ENCODE measurements at places on chromosomes 2 and 18.

GRCh38 chr2:46388881-46389280, 90.5 kb upstream of the TMEM247 start:
- no peak for DNase-seq

- no peak for DNase-seq
Measured at GRCh38 chr18:1658908-1659566, 754.4 kb downstream of the ADCYAP1 start.

DNA sequence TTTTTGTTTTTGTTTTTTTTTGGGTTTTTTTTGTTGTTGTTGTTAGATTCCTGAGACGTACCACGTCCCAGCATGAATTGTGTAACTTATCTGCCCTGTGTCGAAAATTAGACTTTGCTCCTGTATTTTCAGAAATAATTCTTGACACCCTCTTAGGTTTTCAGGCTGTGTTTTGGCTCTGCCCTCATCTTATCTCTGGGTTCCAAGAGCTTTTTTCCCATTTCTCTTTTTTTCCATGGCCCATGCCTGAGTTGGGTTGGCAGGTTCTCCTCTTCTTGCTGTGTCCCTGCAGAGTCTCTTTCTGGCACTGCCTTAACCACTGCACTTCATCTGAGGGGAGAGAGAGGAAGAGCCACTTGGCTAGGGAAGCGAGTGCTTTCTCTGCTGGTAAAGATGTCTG, 42.4 kb downstream of the CTIF start:
- DNase-seq, result no peak

GRCh38 chr2:196399722-196400691, 228.6 kb upstream of the STK17B start:
- peak; percentile 48 for DNase-seq

- no peak for DNase-seq
Measured at GRCh38 chr18:1011349-1011748, 106.7 kb downstream of the ADCYAP1 start.

DNA sequence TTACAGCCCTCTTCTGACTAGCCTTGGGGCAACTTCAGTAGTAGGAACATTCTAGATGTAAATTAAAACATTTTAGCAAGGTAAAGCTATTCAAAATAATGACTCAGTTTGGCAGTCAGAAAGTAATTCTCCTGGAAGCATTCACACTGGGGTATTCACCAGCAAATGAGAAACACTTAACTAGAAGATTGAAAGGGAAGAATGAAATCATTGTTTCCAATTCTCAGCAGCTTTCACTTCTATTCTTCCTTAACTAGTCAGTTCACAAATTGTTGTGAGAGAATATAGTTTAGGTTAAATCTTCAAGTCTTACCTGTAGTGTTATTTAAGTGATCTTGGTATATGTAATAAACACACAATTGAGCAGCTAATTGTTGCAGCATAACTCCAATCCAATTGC, 1135.6 kb upstream of the FAM98A start:
- no peak for DNase-seq

DNA sequence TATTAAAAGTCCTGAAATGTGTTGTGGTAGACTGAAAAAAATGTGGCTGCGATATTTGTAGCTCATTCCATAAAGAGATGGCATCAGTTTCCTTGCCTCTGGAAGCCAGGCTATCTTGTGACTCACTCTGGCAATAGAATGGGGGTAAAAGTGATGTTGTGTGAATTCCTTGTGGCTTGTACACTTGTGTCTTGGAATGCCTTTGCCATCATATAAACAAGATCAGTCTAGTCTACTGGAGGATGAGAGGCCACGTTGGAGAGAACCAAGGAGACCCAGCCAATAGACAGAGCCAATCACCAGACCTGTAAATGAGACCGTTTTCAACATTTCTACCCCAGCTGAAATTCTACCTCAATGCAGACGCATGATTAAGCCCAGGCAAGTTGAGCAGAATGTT, 254.1 kb downstream of the TRIB2 start:
- DNase-seq, result peak; percentile 84

DNA sequence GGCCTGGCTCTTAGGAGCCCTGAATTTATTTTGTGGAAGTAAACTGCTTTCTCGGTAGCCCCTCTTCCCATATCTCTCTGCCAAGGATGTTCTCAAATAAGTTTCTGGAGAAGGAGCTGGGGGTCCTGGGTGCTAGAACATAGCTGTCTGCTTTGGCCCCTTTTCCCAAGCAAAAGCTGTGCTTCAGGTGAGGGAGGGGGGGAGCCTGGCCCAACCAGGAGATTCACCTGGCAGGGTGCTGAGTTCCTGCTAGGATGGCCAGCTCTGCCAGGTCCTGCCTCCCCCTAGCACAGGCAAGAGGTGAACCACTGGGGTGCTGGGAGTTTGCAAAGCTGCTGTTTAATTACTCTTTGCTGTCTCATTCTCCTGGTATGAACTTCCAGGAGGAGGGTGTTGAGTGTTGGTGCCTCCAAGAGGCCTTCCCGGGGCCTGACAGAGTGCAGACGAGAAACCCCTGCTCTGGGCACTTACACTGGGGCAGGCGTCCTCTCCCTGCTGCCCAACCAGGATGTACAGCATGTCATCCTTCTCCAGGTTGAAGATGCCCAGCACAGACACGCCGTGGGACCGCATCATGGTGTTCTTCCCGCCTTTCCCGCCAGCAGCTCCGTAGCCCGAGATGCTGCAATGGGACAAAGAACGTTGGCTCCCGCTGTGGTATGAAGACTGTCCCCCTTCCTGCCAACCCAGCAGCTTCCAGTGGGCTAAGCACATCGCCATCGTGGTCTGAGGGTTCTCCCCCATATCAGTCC, 124.2 kb downstream of the CLIP4 start:
- DNase-seq, result no peak

DNA sequence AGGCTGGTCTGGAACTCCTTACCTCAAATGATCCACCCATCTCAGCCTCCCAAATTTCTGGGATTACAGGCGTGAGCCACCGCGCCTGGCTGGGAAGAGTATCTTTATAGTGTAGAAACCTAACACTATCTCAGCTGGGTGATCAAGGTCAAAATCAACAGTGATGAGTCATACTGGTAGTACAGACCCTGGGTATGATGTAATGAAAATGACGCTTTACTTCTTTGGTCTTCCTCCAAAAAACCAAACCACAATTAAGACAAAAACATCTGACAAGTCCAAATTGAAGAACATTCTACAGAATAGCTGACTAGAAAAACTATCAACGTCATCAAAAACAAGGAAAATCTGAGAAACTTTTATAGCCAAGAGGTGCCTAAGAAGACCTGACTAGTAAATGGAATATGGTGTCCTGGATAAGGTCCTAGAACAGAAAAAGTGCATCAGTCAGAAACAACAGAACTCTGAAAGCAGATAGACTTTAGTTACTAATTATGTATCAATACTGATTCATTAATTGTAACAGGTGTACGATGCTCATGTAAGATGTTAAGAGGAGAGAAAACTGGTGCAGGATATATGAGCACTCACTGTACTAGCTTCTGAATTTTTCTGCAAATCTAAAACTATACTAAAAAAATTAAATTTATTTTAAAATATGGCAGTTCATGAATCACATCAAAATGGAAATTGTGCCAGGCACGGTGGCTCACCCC, 25.4 kb downstream of the PDCL3 start:
- peak; percentile 76 for DNase-seq

DNA sequence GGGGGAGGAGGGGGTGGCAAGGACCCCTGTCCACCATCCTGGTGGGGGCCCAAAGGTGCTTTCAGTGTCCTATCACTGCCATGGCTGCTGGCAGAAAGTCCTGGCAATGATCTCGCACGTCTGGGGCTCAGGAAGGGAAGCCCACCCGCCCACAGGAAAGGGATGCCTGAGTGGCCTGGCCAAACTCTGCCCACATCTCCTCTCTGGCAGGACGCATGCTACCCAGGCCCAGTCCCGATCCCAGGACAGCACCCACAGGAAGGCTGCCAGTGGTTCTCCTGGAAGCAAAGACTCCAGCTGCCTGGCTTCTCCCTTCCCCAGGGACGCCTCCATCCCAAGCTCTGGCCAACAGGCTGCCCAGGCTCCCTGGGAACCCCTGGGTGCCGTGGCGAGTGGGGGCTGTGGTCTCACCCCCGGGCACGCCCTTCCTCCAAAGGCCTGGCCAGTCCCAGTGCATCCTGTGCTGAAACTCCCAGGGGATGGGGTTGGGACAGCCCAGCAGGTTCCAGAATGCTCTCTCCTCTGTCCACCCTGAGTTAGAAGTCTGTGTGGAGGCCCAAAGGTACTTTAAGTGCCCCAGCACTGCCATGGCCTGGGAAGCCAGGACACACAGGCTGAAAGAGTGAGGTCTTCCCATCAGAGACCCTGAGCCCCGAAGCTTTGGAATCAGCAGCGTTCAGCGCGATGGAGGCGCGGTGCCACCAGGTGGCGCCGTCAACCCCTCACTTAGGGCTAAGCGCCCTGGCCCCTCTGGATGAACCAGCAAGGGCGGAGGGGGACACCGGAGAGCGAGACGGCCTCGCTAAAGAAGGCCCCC, 29.8 kb upstream of the TAF1B start:
- DNase-seq, result peak; percentile 85

GRCh38 chr2:9341337-9341887, 81.9 kb downstream of the ITGB1BP1 start:
- no peak for DNase-seq

DNA sequence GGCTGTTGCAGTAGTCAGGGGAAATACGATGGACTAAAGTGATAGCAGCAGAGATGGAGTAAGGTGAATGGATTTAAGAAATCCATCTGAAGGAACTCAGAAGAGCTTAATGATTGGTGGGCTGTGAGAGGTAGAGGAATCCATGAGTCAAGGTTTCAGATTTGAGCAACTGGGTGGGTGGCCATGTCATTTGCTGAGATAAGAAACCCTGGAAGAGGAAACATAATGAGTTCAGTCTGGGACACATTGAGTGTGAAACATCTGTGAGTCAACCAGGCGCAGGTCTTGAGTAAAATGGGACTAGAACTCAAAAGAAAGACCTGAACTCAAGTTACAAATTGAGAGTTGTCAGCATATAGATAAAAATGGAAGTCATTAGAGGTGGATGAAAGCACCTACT, 19.7 kb upstream of the ASNSD1 start:
- DNase-seq, result no peak

- DNase-seq, result peak; percentile 96
Measured at GRCh38 chr2:202265467-202266277, at the start of gene NOP58. Gene NOP58 (plus strand): TSS chr2:202265763. CDS start chr2:202265942, 179 bp downstream.

GRCh38 chr18:3358310-3358709, 91.7 kb upstream of the TGIF1 start:
- no peak for DNase-seq

GRCh38 chr2:213122725-213123124, 28.7 kb downstream of the IKZF2 start:
- no peak for DNase-seq

DNA sequence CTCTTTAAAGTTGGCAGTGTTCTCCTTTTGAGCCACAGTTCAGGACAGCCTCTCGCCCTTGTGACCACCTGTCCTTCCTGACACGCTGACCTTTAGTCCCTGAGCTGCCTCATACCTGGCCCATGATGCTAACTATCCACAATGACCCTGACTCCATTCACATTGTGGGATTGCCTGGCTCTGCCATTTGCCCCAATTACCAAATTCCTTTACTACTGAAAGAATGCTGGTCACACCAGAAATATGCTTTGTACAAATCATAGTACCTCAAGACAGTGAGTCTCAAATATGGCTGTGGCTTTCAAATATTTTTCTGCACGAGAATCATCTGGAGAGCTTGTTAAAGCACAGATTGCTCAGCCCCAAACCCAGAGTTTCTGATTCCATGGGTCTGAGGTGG, 54.2 kb downstream of the LTBP1 start:
- no peak for DNase-seq

GRCh38 chr2:100426384-100426720, 8.9 kb upstream of the CHST10 start:
- DNase-seq, result no peak

GRCh38 chr18:79770501-79770815, 27.3 kb upstream of the KCNG2 start:
- DNase-seq, result no peak

- DNase-seq, result peak; percentile 50
Measured at GRCh38 chr2:157940024-157940423, 63.9 kb upstream of the ACVR1 start.

DNA sequence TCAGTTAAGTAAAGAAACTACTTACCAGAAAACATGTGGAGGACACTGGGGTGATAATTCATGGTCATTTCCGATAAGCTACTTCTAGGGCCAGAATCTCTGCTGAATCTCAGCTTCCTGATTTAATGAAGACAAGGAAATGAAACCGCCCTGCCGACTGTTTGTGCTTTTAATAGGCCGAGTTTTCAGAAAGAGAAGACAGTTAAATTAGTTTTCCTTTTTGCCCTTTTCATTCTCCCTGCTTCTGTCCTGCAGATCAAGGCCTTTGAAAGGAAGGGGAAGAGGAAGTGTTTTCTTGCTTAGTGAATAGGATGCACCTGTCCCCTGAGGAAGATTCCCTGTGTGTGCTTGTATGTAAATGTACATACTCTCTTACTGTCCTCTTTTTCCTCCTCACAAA, 126.6 kb downstream of the SH3RF3 start:
- no peak for DNase-seq

GRCh38 chr18:27073404-27073830, 111.7 kb downstream of the CHST9 start:
- DNase-seq, result no peak

- no peak for DNase-seq
Measured at GRCh38 chr2:17519486-17519885, 1.2 kb upstream of the RAD51AP2 start.

DNA sequence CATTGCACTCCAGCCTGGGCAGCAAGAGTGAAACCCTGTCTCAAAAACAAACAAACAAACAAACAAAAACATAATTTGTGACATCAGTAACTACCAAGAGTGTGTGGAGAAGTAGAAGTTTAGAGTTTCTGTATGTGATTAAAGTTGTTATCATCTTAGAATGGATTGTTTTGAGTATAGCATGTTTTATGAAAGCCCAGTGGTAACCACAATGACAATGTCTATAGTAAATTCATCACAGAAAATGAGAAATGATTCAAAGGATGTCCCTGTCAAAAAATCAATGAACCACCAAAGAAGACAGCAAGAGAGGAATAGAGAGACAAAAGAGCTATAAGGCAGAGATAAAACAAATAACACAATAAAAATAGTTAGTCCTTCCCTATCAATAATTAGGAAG, 1299.2 kb downstream of the CNTNAP5 start:
- DNase-seq, result no peak

GRCh38 chr2:62362561-62362960, 143.4 kb downstream of the TMEM17 start:
- no peak for DNase-seq

- no peak for DNase-seq
Measured at GRCh38 chr2:30348825-30349224, 98.2 kb upstream of the LCLAT1 start.

GRCh38 chr18:59566533-59566971, 130.7 kb downstream of the CCBE1 start:
- DNase-seq, result no peak

DNA sequence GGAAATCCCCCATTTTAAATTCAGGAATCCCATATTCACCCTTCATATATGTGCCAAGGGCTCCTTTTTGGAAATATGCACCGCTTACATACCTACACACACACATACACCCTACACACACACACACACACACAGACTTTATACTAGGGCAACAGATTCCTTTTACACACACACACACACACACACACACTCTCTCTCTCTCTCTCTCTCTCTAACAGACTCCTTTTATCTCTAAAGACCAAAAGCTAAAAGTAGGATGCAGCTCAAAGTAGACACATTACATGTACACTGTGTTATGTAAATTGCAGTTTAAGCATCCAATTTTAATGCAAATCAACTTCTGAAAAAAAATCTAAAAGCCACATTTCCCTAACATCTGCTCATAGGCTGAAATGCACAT, 130.9 kb upstream of the CAPN13 start:
- DNase-seq, result no peak

Measured in urothelium cell line (cell line).